ENCODE measurements at places on chromosomes 2 and 18. TPM values are rescaled to one million over a fixed set of nuclear protein-coding genes. Genes with fewer than 3 reads are reported as not detected.

The SLC16A14 gene
- 1.1 TPM for total RNA-seq

The PLGLB1 gene
- 1.3 TPM for total RNA-seq

The SPHKAP gene
- not detected for total RNA-seq

The SAG gene
- total RNA-seq = not detected

DNA sequence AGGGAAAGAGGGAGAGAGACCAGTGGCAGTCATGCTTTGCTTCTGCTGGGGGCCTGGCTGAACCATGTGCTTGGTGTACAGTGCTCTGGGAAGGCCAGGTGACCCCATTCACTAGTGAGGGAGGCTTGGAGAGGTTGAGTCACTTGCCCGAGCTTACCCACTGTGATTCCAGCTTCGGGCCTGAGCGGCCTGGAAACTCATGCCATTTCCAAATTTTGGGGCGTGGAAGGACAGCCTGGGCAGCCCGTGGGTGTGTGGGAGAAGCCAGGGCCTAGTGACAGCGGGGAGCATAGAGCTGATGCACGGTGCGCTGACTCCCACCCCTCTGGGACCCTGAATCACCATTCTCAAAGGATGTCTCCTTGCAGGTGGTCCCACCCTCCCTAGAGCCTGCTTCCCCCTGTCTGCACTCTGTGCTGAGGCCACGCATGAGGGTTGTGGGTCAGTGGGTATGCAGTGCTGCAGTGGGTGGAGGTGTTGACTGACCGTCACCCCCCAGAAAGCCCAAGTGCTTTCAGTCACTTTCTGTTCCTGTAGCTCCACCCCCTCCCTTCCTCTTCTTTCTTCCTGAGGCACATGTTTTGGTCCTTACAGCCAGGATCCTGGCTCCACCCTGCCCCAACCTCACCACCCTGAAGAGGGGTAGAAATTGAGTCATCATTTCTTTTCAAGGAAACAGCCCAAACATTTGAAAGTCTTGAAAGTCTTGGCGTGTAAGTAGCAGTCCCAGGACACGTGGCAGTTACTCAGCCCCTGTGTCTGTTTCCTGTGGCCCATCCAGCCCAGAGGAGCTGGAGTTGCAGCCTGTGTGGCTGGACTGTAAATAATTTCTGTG, 69.3 kb upstream of the MCFD2 start:
- peak; percentile 61 for DNase-seq
